ENCODE measurements at places on chromosomes 2 and 18.
A peak's percentile ranks its signal among the peaks of the same experiment; 100 is the strongest.

- DNase-seq: no peak
Observed at GRCh38 chr2:47323822-47324171, 79.2 kb upstream of the MSH2 start.

DNA sequence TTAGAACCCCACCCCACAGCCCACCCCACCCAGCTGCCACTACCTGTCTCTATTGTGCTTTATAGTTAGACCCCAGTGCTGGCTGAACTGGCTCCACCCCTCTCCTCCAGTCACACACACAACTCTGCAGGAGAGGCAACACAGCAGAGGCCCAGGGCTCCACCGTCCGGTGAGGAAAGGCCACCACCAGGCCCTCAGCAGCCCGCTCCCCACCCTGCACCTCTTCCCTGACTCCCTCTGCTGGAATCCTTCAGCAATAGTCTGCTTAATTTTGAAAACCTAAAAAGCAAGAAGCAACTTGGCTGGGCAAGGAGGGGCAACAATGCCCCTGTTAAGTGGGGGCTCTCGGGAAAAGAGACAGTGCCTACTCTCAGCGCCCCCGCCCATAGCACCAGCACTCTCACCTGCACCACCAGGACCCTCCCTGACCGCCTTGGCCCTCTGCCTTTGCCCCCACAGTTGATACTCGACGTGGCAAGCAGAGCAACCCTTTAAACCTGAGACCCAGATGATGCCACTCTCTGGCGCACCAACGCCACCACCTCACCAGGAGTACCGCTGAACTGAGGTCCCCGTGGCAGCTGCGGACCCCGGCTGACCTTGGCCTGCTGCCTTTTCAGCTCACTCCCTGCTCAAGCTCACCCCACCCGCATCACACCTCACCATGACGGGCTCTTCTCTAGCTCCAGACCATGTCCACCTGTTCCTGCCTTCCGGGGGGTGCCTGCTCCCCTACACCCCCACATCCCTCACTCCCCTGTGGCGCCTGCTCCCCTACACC, 45.7 kb downstream of the NDUFA10 start:
- DNase-seq: no peak

- no peak for DNase-seq
Observed at GRCh38 chr2:148978706-148979105, 59.8 kb upstream of the LYPD6B start.

GRCh38 chr18:35580701-35581539, 620 bp upstream of the GALNT1 start:
- peak; percentile 75 for DNase-seq
